ENCODE measurements at places on chromosomes 3 and 15.

GRCh38 chr15:48674876-48675275, 29.4 kb upstream of the FBN1 start:
- no peak for DNase-seq

DNA sequence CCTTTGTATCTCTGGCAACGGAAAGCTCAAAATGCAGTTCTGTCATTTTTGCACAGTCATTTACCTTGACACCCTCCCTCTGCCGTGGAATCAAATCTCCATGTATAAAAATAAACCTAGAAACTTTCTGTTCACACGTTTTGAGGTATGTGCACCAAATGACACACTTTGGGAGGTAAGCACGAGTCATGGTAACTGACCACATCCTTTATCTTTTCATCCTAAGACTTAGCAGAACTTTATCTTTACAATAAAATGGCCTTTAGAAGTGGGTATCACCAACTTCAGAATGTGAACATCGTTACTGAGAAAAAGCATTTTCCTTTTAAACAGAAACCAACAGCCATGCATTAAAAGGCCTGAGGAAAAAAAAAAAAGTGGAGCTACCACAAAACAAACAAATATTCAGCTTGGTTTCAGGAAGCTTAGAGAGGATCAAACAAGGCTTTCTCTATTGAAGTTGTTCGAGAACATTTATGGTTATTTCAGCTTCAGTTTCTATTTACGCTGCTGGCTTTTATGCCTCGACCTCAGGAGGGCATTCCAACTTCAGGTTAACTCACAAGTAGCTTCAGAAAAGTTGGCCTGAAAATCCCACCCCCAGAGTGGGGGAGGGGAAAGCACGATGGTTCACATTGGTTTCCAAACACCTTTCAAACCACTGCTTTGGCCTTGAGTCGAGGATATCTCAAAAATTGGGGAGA, 171.1 kb upstream of the ICE2 start:
- no peak for DNase-seq

- DNase-seq: no peak
Observed at GRCh38 chr3:27326629-27327545, 42.3 kb downstream of the NEK10 start.

GRCh38 chr3:192106543-192106942, 620.8 kb downstream of the FGF12 start:
- no peak for DNase-seq

- no peak for DNase-seq
Observed at GRCh38 chr15:48292458-48292857, 38.8 kb upstream of the DUT start.

- DNase-seq: no peak
Observed at GRCh38 chr3:13203398-13204176, 130.4 kb upstream of the IQSEC1 start.

- DNase-seq: no peak
Observed at GRCh38 chr15:92159906-92160841, 233.5 kb upstream of the ST8SIA2 start.
